HTR-8/SVneo (cell line): ENCODE measurements at places on chromosomes 13 and 19.

DNA sequence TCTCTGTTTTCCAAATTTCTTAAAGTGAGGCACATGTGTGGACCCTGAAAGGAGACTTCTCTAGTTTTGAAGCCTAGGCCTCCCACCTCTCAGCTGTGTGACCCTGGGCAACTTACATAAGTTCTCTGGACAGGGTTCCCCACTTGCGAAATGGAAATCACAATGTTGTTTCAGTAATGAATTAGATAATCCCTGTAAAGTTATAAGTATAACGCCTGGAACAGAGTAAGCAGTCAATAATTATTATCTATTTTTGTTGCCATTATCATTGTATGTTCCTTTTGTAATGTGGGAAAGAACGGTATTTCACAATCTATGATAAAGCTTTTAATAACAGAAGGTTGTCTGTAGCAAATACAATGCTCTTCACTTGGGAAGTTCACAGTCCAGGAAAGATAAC, 437.3 kb upstream of the ZNF507 start:
- no peak for DNase-seq

- DNase-seq = no peak
These were observed 210.1 kb downstream of the LIG4 start for GRCh38 chr13:108005231-108005630.

DNA sequence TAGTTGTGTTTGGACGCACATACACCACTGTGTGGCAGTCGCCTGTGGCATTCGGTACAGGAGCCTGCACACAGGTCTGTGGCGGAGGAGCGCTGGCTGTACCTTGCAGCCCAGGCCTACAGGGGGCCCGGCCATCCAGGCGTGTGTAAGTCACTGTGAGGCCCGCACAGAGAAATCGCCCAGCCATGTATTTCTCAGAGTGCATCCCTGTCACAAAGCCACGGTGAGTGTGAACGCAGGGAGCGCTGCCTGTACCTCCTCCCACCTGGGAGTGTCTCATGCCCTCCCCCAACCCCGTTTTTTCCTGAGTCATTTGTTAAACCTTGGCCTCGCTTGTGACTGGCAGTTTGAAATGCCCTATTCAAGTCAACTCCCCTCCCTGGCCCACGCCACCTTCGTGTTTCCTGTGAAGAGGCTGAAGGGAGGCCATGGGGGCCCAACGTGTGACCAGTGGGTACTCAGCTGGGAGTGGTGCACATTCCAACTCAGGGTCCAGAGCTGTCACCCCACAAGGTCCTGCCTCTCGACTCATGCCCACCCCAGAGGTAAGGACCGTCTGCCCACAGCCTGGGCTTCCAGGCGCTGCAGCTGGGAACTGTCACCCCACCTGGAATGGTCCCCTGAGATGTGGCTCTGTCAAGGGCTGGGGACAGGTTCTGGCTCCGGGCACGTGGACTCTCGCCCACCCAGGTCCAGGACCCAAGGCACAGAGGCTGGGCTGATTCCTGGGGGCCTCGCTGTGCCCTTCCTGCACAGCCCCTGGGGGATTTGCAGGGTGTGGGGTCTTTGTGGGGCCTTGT, 11.6 kb upstream of the RASA3 start:
- DNase-seq = no peak

- DNase-seq = no peak
These were observed 181.7 kb downstream of the UQCRFS1 start for GRCh38 chr19:29031216-29031615.

DNA sequence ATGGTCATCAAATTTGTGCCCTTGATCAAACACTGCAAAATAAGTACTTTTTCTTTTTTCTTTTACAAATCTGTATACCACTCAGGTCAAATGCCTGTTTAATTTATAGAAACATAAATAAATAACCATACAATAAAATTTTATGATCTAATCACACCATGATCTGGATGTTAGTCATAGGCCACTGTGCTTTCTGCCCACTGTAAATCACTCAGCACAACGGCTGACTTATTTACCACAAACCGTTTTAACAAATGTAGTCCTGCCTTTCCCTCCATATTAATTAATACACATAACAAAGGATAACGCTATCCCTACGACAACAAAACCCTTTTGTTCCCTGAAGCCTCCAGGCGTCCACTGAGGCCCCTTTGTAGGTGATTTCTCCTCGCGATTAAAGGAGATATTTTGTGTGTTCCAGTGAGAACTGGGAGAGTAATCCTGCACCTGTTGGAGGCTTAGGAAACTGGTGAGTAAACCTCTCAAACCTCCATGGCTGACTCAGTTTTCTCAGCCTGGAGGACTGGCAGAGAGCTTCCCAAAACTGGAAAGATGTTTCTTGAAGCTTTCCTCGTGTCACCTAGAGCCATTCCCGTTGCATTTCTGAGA, 477.1 kb upstream of the SGCG start:
- DNase-seq = peak; percentile 17

- DNase-seq = no peak
These were observed 9.3 kb upstream of the MARCHF2 start for GRCh38 chr19:8403820-8404109.

GRCh38 chr13:69619651-69620050, 488.0 kb upstream of the ATXN8OS start:
- DNase-seq = no peak

- no peak for DNase-seq
These were observed 6.8 kb downstream of the PCDH17 start for GRCh38 chr13:57638186-57638890.

- no peak for DNase-seq
These were observed 3.5 kb downstream of the MAP1S start for GRCh38 chr19:17722655-17723240.
